ENCODE measurements at places on chromosomes 16 and 17.

- no peak for DNase-seq
Observed at GRCh38 chr16:84262031-84262430, 22.2 kb upstream of the KCNG4 start.

GRCh38 chr17:9750524-9750923 lies 40.9 kb downstream of the DHRS7C start:
- no peak for DNase-seq

GRCh38 chr17:41420134-41420533 lies 4.3 kb downstream of the KRT37 start:
- DNase-seq, result no peak

DNA sequence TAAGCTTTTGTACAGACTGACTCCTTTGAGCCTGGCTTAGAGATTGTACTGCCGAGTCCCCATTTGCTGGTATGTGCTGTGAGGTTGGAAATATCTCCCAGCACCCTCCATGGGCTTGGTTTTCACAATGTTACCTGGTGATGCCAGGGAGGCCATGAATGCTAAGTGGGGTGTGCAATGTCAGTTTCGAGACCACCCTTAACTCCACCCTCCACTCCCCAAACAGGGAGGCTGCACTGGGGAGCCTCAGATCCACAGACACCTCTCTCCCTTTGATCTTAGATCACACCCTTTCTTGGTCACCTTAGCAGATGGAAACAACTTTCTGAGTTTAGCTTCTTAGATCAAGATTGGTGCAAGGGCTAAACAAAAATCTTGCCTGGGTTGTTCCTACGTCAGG lies 28.6 kb upstream of the PIK3R6 start:
- DNase-seq, result no peak

GRCh38 chr16:49542391-49542891 lies 168.8 kb downstream of the C16orf78 start:
- DNase-seq, result no peak

GRCh38 chr16:27315333-27316037 lies 1.7 kb downstream of the IL4R start:
- DNase-seq, result peak; percentile 58

DNA sequence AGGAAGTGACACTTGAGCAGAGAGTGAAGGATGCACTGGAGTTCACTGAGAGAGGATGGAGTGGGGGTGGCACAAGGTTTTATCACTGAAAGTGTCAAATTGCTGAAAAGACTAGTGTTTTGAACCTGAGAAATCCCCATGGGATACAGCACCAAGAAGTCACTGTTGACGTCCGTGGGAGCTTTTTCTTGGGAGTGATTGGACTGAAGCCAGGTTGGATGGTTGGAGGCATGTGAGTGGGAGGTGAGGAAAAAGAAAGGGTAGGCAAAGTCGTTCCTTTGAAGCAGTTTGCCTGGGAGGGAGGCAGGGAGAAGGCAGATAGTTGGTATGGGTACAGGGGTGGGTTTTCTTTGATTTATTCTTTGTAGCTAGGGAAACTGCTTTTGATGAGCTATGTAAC lies 39.9 kb upstream of the SDK2 start:
- no peak for DNase-seq

GRCh38 chr17:10327640-10328039 lies 45.2 kb downstream of the MYH13 start:
- peak; percentile 54 for DNase-seq

- no peak for DNase-seq
Observed at GRCh38 chr17:51185763-51186332, 19.6 kb downstream of the NME2 start.

DNA sequence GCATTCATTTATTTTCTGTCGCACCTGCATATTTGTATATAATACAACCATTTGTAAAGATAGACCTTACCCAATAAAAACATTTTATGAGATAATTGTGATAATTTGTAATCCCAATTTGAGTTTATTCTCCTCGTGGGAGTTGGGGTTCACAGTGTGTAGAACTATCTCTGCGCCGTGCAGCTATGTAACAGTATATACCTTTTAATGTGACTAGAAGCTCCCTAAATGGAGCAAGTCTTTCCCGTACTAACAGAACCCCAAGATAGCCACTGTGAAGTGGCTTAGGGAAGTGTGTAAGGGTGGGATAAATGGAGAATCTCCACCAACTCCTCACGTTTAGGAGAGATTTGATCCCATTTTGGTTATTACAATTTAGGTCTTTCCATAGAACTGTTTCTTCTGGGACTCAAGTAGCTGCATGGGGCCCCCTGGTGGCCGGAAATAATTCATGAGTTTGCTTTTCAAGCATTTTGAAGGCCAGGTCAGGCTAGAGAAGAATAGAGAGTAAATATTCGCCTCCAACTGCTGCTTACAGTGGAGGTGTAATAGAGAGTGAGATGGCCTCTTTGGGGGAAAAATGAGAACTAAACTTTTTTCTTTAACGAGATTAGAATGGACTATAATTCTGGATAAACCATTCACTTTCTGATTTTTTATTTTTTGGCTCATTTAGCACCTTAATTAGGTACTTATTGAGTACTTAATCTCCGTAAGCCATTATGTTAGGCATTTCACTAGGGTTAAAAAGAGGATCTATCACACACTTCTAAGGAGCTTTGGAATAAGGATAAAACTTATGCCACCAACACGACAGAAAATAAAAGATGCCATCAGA lies 4.5 kb downstream of the TMEM100 start:
- peak; percentile 58 for DNase-seq

- DNase-seq, result no peak
Observed at GRCh38 chr16:82655720-82656490, 29.1 kb downstream of the CDH13 start.

DNA sequence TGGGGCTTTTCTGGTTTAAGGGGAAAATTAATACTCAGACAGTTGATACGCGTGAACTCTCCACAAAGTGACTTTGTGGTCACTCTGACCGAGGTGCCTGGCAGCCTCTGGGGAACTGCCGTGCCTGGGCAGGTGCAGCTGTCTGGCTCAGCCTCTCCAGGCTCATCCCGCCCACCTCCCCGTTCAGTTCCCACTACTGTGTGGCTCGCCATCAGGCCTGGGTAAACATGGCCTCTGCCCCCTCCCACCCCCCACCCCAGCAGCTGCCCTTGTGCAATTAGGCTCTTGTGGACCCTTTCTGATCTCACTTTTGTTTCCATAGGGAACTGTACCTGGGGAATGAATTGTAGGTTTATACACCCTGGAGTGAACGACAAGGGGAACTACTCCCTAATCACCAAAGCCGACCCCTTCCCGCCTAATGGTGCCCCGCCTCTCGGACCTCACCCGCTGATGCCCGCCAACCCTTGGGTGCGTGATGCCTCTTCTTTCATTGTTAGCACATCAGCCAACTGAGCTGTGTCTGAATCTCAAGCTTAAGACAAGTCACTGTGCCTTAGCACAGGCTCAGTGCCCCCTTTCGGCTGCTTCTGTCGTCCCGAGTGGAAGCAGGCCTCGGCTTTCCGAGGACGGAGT lies 27.8 kb downstream of the ZC3H18 start:
- no peak for DNase-seq

DNA sequence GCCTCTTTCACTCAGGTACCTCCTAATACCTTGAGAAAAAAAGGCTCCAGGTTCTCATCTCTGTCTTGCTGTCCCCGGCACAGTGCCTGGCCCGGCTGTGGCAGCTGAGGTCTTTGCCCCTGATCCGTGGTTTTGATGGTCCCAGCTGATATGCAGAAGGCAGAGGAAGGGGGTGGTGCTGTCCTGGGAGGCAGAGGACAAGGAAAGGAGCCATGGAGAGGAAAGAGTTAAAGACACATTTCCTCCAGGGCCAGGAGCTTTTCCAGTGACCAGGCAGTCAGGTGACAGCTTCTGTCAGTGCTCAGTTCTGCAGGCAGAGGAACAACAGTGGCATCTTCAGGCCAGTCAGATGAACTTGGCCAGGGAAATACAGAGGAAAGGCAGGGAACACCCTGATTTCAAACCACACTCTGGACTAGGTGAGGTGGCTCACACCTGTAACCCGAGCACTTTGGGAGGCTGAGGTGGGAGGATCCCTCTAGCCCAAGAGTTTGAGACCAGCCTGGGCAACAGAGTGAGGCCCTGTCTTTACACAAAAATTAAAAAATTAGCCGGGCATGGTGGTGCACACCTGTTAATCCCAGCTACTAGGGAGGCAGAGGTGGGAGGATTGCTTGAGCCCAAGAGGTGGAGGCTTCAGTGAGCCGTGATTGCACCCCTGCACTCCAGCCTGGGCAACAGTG lies 3.3 kb upstream of the COG1 start:
- DNase-seq, result no peak

Measured in activated CD4-positive, alpha-beta T cell treated with anti-CD3 and anti-CD28 coated beads, Interleukin-2, amount 50 U/mL, for 1 hour (primary cell).